HFF-Myc (cell line): ENCODE measurements at places on chromosomes 6 and 20.

DNA sequence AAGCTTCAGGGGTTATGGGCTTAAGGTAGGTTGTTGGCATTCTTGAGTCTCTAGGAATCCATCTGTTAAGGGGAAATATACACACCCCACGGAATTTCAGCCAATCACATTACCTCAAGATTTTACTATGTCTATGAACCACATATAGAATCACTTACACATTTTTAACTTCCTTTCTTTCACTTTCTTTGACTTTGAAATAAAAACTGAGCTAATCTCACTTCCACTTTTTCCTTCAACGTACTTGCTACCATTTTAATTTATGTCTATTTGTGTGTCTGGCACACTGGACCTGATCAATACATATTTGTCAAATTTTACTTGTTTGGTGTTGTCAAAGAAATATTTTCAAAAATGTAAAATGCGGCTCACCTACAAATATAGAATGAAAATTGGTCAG, 545.4 kb upstream of the JAG1 start:
- no peak for DNase-seq

- no peak for DNase-seq
These were observed 8.7 kb downstream of the PXMP4 start for GRCh38 chr20:33711446-33711738.

DNA sequence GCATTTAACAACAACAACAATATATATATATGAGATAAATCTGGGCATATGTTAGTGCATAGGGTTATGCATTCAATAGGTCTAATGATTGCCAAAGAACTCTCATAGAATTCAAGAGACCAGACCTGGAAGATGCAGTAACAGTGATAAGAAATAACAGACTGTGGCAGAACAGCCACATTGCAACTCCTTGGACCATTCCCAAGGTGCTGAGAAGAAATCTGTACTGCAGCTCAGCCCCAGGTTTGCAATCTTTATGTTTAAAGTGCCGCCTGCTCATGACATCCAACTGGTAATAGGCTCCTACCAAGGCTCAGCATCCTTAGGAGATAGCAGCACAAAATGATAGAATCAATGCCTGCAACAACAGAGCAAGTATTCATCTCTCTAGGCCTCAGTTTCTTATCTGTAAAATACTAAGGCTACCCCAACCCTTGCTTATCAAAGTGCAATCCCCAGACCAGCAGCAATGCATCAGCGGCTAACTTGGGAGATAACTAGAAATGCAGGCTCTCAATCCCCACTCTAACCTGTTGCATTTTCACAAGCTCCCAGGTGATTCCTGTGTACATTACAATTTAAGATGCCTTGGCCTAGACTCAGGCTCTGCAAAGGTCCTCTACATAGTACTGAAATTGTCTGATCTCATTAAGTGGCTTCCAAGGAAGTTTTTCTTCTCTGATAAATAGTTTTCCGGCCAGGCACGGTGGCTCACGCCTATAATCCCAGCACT, 30.6 kb upstream of the PIM1 start:
- no peak for DNase-seq

DNA sequence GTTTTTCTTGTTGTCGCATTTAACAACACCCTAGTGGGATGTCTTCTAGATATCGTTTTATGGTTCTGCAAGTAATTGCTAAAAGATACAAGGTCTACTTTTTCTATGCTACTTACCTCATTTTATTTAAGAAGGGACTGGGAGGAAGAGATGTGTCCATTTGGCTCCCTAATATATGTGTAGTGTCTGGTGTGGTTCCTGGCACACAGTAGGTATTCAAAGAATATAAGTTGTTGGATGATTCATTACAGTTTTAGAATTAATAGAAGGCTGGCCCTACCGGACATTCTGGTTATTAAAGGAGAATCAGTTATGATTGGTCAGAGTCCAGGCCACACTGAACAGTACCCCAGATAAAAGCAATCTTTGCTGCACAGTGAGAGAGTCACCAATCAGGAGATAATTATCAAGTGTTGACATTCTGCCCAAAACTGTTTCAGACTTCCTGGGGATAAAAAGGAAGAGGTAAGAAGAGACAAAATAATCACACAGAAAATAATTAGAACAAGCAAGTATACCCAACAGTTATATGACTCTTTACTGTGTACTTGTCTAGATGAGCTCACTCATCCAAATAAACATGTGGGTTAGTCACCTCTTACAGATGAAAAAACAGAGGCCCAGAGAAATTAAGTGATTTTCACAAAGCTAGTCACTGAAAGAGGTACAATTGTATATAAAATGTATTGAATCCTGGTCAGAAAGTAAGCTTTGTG, 7.0 kb downstream of the TMEM244 start:
- no peak for DNase-seq

GRCh38 chr6:68679399-68679798, 44.3 kb downstream of the ADGRB3 start:
- DNase-seq = no peak

- DNase-seq = no peak
These were observed 120.8 kb upstream of the B3GAT2 start for GRCh38 chr6:71077655-71078054.

GRCh38 chr20:42067596-42067995, 449.4 kb upstream of the CHD6 start:
- DNase-seq = no peak

GRCh38 chr6:6723921-6724538, 135.5 kb downstream of the LY86 start:
- no peak for DNase-seq

- no peak for DNase-seq
These were observed 61.1 kb downstream of the TBC1D7 start for GRCh38 chr6:13267142-13267651.

GRCh38 chr6:165876588-165876987, 213.5 kb upstream of the PDE10A start:
- DNase-seq = no peak

- DNase-seq = peak; percentile 30
These were observed 2.5 kb upstream of the TFAP2B start for GRCh38 chr6:50816115-50816675.

DNA sequence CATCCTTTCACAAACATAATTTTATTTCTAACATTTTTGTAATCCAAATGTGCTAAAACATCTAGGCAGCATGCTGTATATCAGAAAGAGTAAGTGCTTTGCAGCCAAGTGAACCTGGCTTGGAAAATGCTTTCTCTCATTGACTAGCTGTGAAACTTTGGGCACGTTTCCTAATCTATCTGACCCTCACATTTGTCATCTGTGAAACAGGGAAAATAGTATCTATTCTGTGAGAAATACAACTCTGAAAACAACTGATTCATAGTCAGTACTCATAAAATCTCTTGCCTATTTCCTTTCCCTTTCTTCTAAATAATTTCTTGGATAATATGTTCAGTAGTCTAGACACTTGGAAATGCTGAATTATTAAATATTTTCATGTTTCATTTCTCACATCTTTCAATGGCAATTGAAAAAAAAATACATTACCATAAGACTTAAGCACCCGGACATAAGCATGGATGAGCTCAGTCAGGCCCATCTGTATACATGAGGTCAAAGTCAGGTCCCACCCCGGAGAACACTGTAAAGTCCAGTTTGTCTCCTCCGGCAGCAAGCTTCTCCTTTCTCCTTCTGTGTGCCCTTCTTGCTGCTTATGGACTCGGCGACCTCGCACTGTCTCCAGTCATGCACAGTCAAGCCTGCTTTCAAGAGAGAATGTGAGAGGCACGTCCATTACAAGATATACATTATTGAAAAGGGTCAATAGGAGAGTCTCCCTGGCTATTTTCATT, 455.0 kb upstream of the SOX4 start:
- no peak for DNase-seq

DNA sequence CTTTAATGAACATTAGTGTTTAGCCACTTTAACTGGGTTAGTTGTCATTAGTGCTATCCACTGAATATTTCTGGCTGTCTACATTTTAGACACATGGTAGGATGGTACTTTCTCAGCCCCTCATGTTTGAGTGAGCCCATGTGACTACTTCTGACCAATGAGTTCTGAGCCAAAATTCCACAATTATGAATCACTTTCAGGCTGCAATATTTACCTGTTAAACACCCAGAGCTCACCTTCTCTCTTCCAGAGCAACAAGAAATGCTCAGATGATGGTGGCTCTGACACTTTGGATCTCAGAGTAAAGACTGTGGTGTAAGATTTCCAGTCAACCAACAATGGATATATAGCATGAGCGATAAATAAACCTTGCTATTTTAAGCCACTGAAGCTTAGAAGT, 24.8 kb downstream of the SPACA1 start:
- no peak for DNase-seq

GRCh38 chr6:93721386-93722048, 302.2 kb upstream of the EPHA7 start:
- DNase-seq = no peak

GRCh38 chr6:44580901-44581300, 193.4 kb downstream of the CDC5L start:
- DNase-seq = peak; percentile 41

- DNase-seq = no peak
These were observed 26.2 kb downstream of the CYP39A1 start for GRCh38 chr6:46626228-46626909.

GRCh38 chr6:108710551-108710950, 137.7 kb upstream of the ARMC2 start:
- DNase-seq = no peak

- no peak for DNase-seq
These were observed 78.0 kb upstream of the ELOVL5 start for GRCh38 chr6:53426667-53427270.

DNA sequence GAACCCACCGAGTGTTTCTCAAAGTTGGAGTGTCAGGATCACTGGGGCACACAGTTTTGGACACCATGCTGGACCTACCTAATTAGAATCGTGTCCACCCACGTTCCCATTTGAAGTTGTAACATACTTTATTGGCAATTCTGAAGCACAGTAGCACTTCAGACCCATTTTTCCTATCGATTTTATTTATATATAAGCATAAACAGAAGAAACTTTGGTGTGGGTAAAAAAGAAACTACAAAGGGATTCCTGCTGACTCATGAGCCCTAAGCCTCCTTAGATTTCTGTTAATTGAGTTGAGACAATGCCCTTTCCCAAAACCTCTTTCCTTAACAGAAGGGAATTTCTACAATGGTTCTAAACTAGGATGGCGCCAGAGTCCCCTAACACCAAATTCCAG, 398.0 kb downstream of the CDKAL1 start:
- DNase-seq = no peak

DNA sequence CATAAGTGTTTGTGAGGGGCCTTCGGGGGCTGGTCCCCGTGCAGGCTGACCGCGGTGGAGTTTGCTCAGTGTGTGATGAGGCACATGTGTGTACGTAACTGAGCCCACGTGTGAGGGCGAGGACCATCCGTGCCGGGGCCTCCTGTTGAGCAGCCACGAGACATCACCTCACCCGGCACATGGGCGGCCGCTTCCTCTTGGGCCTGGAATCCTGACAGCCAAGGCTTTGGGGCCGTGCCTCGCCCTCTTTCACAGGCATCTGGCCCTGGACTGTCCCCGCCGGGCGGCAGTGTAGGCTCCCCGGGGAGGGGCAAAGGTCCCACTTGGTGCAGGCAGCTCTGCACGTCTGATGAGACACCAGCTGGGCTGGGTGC, 202.3 kb downstream of the DLL1 start:
- DNase-seq = no peak
